ENCODE measurements at places on chromosomes 16 and 17.
A peak's percentile ranks its signal among the peaks of the same experiment; 100 is the strongest.

GRCh38 chr16:64749346-64749745 is 372.5 kb downstream of the CDH11 start:
- DNase-seq, result no peak

- no peak for DNase-seq
Observed at GRCh38 chr16:15873301-15873700, 15.1 kb downstream of the CEP20 start.

DNA sequence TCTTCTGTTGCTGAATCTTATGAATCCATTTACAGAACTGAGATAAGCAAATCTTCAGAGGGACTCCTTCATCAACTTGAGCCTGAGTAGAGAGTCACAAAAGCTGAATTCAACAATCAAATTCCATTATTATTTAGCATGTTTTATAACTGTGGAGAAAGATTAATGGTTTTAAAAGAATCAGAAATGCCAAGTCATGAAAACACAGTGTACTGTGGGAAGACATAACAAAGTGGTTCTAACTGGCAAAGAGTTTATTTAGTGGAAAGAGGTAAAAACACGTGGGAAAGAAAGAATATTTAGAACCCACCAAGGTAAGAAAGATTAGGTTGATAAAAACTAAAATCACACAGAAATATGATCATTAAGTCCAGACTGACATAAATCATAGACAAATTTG is 5.0 kb downstream of the ERI2 start:
- DNase-seq, result no peak

GRCh38 chr17:40151414-40151963 is 11.2 kb downstream of the CASC3 start:
- DNase-seq, result no peak

DNA sequence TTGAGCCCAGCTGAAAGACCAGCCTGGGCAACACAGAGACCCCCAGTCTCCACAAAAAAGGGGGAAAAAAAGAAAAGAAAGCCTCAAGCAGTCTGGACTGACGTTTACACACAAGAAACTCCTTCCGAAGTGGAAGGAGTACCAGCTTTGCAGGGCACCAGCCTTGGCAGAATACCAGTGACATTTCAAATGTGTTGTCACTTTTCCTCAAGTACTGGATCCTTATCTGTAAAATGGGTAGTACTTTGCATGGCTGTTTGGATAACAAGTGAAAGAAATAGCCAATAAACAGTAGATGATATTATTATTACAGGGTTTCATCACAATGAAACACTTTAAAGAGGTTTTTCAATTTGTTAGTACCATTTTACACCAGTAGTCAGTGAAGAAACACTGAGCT is 14.2 kb downstream of the YWHAE start:
- DNase-seq, result no peak

DNA sequence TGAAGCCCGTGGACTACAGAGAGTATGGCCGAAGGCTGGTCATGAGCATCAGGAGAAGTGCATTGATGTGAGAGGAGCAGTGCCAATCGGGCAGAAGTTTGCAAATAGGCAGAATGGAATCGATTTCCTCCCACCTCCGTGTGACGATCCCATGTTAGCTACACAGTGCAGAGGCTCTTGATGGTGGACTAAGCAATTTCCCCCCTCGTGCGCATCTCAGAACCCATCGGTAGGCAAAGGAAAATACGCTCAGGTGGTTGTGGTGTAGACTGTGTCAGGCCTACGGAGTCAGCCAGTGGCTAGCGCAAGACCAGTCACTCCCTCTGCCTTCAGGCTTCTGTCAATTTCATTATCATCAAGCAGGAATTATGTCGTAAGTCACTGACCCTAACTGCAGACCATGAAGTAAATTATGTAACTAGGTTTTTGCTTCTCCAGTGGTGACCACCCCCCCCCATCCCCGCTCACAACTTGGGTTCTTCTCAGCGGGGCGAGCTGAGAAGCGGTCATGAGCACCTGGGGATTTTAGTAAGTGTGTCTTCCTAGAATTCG is 67.4 kb downstream of the RPA1 start:
- DNase-seq, result no peak

- no peak for DNase-seq
Observed at GRCh38 chr17:14921936-14922335, 343.2 kb downstream of the PMP22 start.

DNA sequence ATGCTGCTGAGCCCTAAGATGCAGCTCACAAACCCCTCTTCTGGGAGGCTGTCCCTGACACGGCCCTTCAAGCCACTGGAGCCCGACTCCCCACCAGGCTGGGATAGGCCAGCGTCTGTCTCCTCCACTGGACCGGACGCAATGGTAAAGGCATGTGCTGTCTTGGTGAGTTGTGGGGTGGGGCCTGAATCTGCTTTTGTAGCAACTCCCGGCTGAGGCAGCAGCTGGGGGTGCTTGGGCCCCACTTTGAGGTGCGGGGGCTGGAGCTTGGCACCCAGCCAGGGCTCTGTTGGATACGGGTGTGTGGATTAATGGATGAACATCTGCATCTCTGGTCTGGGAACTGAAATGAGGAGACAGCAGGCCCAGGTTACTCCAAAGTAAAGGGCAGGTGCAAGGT is 3.5 kb upstream of the NLRC3 start:
- no peak for DNase-seq

DNA sequence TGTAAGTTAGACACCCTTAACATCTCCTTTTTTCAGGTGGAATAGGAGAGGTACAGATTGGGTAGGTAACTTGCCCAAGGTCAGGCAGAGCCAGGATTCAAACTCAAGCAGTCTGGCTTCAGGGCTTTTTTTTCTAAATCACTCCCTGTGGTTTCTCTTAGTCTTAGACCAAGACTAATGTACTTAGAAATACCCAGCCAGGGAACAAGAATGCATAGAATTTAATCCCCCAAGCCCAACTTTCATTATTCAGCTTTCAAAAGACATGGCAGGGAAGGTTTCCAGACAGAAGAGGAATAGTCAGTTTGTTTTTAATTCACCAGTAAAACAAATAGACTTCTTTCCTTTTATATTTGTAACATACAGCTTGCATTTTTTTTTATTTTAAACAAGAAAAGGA is 305.2 kb upstream of the RBFOX1 start:
- DNase-seq, result no peak

- no peak for DNase-seq
Observed at GRCh38 chr17:61328351-61328750, 71.3 kb upstream of the TBX2 start.

DNA sequence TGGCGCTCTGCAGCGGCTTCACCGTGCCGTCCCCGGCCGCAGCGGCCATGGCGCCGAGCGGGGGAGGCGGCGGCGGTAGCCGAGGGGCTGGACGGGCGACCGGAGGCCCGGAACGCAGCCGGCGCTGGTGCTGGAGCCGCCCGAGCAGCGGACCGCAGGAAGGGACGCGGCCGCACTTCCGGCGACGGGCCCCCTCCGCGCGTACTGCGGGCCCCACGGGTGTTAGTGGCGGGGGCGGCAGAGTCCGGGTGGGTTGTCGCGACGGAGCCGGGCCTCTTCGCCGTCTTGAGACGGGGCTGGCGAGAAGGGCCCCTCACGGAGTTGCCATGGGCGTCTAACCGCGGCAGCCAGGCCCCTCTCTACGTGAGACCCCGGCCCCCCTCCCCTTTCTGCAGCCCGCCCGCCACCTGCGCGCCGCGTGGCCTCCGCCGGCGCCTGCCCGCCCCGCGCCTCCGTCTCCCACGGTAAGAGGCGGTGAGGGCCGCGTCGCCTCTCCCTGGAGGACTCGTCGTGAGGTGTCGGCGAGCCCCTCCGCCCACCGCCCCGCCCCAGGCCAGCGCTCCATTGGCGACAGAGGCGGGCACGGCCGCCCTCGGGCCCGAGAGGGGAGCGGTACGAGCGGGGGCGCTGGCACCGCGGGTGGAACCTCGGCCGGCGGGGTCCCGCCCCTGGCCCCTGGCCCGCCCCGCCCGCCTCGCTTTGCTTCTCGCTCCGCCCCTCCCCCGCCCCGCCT is at the start of the genes VPS9D1 and ZNF276:
Gene VPS9D1, minus strand, starts transcription at position 86 of the 733 bp plus-strand sequence. Its CDS starts 37 bp downstream, at position 49.
Gene ZNF276, plus strand, starts transcription at position 725 of the 733 bp plus-strand sequence. CDS start 104 bp downstream, outside the sequence.
- DNase-seq, result peak; percentile 13

DNA sequence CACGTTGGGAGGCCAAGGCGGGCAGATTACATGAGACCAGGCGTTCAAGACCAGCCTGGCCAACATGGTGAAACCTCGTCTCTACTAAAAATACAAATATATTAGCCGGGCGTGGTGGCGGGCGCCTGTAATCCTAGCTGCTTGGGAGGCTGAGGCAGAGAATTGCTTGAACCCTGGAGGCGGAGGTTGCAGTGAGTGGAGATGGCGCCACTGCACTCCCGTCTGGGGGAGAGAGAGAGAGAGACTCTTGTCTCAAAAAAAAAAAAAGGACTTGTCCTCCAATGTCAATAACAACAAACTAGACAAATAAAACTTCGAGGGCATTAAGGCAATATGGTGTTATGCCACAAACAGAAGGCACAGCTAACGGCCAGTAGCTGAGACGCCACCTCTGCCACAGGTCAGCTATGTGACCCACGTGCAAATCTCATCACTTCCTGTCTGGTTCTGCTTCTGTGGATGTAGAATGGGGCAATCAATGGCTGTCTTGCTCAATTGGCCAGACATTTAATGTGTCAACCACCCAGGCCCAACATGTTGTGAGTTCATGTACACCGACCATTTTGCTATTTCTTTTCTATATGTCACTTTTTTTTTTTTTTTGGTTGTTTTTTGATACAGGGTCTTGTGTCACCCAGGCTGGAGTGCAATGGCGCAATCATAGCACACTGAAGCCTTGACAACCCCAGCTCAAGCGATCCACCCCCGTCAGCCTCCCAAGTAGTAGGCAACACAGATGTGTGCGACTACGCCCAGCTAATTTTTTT is 834 bp upstream of the TXNDC11 start:
- no peak for DNase-seq

DNA sequence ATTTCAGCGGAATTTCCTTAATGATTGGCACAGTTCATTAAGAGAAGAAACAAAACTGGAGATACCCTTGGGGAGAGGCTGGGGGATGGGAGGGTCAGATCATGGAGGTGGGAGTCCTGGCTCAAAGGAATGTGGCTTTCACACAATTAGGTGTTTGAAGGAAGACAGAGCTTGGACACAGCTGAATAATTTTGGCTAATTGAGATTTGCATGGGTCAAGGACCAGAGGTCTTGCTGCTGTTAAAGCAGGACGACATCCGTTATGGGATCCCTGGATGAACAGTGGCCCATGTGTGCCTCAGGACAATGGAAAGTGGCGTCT is 160.3 kb downstream of the HS3ST3B1 start:
- DNase-seq, result no peak

DNA sequence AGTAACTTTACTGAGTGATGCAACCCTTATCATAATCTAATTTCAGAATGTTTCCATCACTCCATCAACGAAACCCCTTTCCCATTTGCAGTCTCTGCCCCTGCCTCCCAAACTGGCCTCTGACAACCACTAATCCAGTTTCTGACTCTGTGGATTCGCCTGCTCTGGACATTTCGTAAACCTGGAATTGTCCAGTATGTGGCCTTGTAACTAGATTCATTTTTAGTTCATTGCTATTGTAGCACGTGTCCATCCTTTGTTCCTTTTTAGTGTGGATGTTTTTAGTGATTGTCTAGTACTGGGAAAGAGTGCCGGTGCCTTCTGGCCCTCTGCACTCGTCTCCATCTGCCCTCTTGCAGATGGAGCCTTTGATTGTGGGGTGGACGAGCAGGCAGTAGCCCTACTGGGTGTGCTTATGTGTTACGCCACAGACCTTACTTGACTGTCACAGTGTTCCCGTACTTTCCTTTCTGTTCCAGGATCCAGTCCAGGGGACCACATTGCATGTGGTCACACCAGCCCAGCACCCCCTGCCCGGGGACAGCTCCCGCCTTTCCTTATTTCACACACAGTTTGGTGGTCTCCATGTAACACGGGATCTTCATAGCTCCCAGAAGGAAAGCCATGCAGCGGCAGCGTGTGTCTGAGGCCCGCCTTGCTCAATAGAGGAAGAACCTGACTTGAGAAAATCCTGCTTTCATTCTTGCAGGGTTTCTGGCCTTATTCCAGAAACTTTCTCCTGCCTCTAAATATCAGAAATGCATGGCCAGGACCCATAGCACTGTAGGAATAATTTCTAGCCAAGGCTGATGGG is 8.8 kb downstream of the KIAA0513 start:
- no peak for DNase-seq

DNA sequence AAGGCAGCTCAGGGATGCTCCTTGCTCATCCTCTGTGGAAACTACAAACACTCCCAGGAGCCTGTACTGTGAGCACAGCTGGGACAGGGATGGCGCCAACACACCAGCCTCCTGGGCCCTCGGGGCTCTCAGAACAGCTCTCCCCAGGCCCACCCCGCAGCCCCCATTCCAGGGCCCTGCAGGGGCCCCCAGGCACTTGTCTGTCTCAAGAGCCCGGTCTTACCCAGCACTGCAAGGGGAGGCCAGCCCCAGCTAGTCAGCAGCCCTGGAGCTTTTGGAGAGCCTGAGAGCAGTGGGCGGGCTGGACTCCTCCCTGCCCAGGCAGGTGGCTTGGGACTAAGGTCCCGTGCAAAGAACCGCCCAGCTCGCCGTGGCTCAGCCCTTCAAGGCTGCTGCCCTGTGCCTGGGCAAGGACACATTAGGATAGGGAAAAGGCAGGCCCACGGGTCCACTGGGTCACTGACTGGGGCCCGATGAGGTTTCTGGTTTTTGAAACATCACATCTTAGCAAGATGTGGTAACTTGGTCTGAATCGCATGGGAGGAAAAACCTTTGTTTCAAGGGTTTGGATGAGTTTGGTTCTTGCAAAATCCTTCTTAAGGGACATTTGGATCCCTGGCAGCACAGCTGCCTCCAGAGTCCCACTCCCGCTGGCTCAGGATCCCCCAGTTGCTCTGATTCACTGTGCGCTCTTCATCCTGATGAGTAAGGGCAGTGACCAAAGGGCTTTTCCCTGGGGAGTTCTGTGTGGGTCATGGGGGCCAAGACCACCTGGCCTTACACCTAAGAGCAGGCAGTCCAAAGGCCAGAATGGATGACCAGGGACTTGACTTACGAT is 2.8 kb downstream of the DNASE1L2 start:
- no peak for DNase-seq

Measured in NCI-H1048 (cell line).